ENCODE measurements at places on chromosomes 12 and 14.
A peak's percentile ranks its signal among the peaks of the same experiment; 100 is the strongest.

GRCh38 chr14:38207736-38208617 is at the start of gene SSTR1:
SSTR1 (plus strand) TSS chr14:38207904; CDS start chr14:38209390, 1,486 bp downstream.
- DNase-seq, result peak; percentile 5

- no peak for DNase-seq
These were observed 114.5 kb downstream of the HMGA2 start for GRCh38 chr12:65938807-65939206.

GRCh38 chr14:80419345-80419744 is 208.0 kb upstream of the DIO2 start:
- DNase-seq, result no peak

- no peak for DNase-seq
These were observed 14.4 kb downstream of the LRCOL1 start for GRCh38 chr12:132596016-132596415.

GRCh38 chr14:75418850-75419768 is 8.7 kb upstream of the JDP2 start:
- DNase-seq, result peak; percentile 78

GRCh38 chr12:59164991-59165718 is 244.9 kb upstream of the LRIG3 start:
- DNase-seq, result no peak

DNA sequence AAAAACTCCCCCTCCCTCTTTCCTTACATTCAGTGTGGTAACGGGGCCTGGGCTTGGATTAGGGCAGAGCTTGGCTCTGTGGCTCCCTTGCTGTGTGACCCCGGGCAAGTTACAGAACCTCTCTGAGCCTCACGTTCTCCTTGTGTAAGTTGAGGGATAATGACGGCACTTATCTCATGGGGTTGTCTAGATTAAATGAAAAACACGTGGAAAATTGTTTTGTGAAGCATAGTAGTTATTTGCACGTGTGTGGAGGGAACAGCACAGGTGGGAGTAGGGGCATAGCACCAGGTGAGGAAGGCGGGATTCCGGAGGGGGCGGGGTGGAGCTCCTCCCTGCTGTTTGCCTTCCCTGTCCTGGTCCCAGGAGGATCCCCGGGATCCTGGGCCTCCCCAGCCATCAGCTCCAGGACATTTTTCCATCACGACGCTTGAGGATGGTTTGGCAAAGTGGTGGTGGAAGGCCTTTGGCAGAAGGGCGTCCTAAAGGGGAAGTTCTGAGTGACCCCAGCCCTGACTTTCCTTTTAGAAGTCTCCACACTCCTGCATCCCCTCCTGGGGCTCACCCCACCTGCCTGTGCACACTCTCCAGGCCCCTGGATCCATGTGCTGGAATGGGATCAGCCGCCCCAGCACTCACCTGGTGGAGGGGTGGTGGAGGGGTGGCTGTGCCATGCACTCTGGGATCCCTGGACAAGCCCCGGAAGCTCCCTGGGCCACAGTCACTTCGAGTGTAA is 22.7 kb downstream of the LRTM2 start:
- DNase-seq, result no peak

- DNase-seq, result no peak
These were observed 307.3 kb downstream of the CEP128 start for GRCh38 chr14:80634106-80634758.

GRCh38 chr12:14059548-14059947 is 78.1 kb upstream of the GRIN2B start:
- no peak for DNase-seq

GRCh38 chr12:6340745-6341416 is 995 bp downstream of the TNFRSF1A start:
- DNase-seq, result no peak
